CD4-positive, alpha-beta T cell treated with Interleukin-6 for 4 hours (primary cell): ENCODE measurements at places on chromosomes 6 and 20.

- DNase-seq = no peak
Measured at GRCh38 chr6:109239651-109240321, 142.5 kb downstream of the CD164 start.

GRCh38 chr6:52049252-52050050 lies 38.0 kb downstream of the PKHD1 start:
- DNase-seq = no peak

GRCh38 chr20:39799366-39799965 lies 837.3 kb downstream of the DHX35 start:
- DNase-seq = no peak

DNA sequence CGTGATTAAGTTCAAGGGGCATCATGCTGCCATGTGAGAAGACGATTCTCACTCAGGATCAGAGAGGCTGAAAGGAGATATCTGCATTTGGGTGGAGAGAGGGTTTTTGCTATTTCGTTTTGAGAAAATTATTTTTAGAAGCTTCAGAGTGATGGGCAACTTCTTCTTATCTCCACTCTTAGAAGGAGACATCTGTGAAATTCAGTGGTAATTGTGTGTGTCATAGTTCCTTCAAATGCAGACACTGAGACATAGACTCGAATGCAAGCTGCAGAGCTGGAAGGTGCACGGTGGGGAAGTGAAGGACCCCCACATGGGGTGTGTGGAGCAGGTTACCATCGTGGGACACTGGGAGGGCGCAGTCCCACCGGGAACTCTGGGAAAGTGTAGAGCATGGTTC lies 116.8 kb downstream of the PRND start:
- no peak for DNase-seq

DNA sequence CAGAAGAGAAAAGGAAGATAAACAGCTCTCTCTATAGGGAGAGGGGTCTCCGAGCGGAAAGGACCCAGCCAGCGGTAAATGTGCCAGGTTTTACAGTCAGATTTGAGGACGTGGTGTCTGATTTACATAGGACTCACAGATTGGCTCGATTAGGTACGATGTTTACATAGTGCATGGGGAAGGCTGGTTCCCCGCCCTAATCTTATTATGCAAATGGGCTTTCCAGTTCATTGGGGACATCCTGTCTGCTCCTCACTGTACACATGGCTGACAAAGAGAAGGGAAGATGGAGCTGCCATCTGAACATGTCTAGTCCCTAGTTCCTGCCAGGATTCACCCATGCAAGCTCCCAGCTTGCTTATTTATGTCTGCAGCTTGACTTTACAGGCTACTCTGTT lies 119.9 kb downstream of the RNF144B start:
- no peak for DNase-seq

DNA sequence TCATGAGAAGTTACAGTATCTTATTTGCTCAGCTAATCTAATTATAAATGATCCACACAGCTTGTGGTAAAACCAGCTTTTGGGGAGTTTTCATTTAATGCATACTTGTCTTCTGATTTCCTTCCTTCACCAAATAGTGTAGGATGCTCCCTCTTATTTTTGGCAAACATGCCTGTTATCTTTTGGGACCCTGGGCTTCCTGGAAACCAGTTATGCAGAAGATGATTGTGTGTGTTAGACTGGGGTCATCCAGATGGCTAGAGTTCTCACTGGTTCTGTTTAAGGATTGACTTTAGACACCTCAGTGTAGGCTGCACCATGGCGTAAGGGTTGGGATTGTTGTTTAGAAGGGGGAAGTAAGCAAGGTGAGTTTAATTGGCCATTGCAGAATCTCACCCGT lies 61.3 kb downstream of the PTPN1 start:
- DNase-seq = no peak

- DNase-seq = no peak
Measured at GRCh38 chr6:50289366-50289765, 239.6 kb upstream of the DEFB112 start.

- DNase-seq = no peak
Measured at GRCh38 chr6:133623621-133624020, 265.3 kb upstream of the TCF21 start.

DNA sequence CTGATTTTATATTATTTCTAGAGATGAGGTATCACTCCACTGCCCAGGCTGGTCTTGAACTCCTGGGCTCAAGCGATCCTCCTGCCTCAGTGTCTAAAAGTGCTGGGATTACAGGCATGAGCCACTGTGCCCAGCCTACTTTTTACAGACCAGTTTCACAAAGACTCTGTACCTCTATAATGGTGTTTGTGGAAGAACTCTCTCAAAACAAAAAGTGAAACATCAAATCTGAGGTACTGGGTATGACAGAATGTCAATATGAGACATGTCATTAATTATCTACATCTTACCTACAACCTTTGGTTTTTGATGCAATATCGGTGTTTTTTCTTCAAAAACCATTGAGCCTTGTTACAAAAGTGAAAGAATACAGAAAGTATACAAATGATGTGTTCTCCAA lies 49.4 kb upstream of the MCM9 start:
- no peak for DNase-seq

DNA sequence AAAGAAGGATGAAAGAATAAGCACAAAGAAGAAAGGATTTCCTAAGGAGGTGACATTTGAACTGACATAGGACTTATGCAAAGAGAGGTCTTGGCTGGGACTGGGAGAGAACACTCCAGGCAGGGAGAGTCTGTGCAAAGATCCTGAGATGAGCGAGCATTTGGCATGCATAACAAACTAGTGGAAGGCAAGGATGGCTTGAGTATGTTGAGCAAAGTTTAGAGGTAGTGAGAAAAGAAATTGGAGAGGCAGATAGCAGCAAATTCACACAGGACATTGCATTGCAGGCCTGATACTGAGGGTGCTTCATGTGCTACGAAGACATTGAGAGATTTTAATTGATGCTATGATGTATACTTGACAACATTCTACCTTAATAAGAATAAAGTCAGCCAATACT lies 237.8 kb downstream of the ZNF217 start:
- no peak for DNase-seq

- DNase-seq = no peak
Measured at GRCh38 chr6:105624021-105624420, 221.1 kb upstream of the PREP start.

DNA sequence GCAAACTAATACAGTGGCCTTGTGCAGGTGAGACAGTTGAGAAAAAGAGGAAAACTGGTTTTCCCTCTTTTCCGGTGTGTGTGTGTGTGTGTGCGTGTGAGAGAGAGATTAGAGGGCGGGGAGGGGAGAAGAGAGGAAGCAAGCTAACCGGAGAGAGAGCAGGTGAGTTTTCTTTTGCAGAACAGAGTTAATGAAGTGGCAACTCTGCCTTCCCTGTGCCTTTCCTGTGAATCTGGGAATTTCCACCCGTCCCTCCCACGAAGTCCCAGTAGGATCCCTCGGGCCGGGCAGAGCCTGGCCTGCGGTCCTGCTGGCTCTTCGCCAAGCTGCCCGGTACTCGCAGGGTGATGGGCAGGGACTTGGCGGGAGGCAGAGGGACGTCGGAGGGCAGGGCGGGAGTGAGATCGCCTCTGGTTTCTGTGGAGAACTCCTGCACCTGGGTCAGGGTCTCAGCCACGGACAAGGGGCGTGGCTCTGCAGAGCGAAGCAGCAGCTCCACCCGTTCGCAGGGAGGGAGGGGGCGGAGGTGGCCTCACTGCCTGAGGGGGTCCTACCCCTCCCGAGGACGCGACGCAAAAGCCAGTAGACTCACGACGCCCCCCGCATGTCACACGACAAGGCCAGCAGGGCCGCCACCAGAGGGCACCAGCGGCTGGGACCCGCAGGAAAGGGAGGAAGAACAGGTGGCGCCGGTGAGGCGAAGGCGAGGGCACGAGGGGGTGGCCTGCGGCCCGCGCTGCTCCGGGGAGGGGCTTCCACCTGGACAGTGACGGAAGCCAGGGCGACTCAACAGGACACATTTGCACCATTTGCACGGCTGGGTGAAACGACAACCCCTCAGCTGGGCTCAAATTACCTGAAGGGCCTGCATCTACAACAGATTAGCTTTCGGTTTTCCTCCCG lies 51.2 kb upstream of the RNF182 start:
- peak; percentile 82 for DNase-seq

- DNase-seq = no peak
Measured at GRCh38 chr6:105211831-105212230, 32.0 kb upstream of the POPDC3 start.

GRCh38 chr6:45076217-45076930 lies 251.8 kb upstream of the RUNX2 start:
- no peak for DNase-seq

DNA sequence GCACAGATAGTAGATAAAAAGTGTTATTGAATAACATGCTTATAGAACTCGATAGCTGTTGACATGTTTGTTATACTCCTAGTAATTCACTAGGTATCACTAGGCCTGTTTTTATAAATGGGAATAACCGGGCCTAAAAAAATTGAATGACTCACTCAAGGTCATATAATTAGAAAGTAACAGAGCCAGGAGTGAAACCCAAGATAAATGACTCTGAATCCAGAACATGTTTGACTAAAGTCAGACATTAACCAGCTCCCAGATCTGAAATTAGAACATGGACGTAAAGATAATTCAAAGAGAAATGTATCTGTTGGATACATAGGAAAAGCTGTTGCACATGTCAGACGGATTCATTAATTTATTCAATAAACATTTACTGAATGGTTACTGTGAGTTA lies 26.9 kb downstream of the RGS17 start:
- no peak for DNase-seq

GRCh38 chr6:163565140-163565539 lies 150.6 kb downstream of the QKI start:
- DNase-seq = no peak

DNA sequence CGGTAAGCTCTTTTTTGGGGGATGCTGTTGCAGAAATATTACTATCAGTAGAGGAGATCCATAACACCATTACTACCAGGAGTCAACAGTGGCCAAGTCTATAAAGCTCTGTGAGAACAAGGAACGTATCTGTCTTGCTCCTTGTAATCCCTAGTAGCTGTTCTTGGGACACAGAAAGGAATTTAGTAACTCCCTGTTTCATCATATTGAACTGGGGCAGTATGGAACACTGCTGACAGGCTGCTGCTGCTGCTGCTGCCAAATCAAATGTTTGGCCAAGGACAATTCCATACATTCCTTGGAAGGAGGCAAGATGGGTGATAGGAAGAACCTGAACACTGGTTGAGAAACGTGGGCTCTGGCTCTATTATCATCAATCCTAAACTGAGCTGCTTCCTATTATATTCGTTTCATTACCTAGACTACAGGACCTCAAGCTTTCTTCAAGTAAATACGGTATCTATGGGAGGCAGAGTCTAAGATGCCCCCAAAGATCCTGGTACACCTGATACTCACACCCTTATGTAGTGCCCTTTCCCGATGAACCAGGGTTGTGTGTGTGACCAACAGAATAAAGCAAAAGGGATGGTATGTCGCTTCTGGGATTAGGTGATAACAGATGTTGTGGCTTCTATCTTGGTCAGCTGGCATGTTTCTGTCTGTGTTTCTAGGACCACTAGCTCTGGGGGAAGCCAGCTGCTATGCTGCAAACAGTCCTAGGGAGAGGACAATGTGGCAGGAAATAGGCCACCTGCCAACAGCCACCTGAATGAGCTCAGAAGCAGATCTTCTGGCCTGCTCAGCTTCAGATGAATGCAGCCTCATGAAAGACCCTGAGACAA lies 39.5 kb downstream of the ELOVL5 start:
- peak; percentile 54 for DNase-seq

GRCh38 chr6:18367371-18367770 lies 19.8 kb upstream of the RNF144B start:
- no peak for DNase-seq

DNA sequence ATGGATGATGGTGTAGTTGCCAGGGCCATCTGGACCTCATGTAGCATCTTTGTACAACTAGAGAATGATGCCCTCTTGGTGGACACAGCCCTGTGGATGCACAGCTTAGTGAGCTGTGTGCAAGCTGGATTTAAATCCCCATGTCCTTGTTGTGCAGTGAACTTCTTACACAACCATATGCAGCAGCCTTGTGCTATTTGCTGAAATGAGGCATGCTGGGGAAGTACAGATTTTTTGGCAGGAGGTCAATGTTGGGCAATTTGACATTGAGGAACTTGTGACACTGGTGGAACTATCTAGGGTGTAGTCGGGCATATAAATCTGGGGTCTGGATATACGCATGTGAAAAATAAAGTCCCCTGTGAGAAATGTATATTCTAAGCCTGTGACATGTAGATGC lies 5.8 kb upstream of the CDC5L start:
- no peak for DNase-seq

- no peak for DNase-seq
Measured at GRCh38 chr20:40797425-40797824, 108.4 kb upstream of the MAFB start.

GRCh38 chr20:14232650-14233049 lies 104.8 kb downstream of the FLRT3 start:
- no peak for DNase-seq

DNA sequence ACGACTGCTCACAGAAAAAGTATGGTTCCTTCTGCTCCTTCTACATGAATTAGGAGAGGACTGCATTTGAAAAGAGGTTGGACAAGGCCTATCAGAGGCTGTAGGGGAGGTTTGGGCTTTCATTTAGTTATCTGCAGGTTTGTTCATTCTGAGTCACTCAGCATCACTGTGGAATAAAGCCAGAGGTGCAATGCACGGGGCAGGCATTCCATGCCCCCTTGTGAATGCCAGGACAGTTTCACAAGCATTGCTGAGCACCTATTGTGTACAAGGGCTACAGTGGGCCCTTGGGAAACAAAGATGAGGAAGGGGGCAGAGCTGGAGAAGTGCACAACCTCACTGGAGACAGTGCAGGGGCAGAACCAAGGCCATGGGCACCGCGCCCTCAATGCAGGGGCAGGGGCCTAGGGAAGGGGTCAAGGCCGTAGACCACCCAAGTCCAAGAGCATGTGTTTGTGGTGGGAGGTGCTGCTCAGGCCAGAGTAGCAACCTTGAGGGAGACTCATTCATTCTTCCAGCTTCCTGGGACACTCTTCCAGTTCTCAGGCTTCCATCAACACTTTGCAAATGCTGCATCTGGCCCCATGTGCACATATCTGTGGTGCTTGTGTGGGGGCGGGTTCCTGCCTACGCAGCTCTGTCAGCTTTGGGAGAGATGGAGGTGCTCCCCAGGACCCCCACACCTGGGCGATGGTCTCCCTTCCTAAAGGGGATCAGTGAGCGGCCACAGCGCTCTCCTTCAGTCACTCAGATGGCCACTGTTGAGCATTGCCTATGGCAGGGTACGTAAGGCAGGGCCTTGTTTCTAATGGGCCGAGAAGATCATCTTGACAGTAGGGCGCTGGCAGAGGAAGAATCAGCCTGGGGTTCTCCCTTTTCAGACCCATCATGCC lies 204.5 kb downstream of the SYNDIG1 start:
- no peak for DNase-seq
